ENCODE measurements at places on chromosomes 4 and X.
A peak's percentile ranks its signal among the peaks of the same experiment; 100 is the strongest.

GRCh38 chrX:76159453-76159852 lies 13.4 kb upstream of the PBDC1 start:
- no peak for DNase-seq

DNA sequence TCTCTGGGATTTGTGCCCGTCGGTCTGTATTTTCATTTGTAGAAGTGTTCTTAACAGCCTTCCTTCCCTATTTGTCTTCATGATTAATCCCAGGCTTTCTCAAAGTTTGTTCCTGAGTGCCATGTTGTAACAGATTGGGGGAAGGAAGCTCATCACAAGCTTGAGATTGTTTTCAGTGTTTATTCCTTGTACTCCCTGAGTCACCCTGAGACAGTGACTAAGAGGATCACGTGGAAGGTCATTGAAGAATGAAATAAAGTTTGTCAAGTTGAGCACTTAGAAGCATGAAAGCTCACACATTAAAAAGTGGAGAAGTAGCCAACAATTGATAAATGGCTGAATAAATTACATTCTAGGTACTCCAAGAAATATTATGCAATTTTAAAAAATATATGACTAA lies 153.5 kb upstream of the FAM241A start:
- DNase-seq: peak; percentile 96

DNA sequence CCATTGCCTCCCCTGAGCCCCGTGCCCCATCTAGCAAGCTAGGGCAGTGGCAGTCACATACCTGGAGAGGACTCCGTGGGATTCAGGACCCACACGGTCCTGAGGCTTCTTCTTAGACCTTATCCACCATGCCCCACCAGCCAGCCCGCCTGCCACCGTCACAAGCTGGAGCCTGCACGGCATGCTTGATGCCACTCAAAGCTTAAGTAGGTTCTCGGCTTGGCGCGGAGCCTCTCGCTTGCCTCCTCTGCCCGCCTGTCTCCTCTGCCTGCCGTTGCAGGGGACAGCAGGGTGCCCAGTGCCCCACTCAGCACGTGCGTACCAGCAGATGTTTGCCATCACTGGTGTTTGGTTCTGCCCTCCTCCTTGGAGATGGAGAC lies 14.1 kb downstream of the PSAPL1 start:
- DNase-seq: no peak

- DNase-seq: no peak
Measured at GRCh38 chr4:176791591-176792325, 964 bp downstream of the VEGFC start.

GRCh38 chr4:106652095-106652494 lies 283.5 kb upstream of the GIMD1 start:
- no peak for DNase-seq

DNA sequence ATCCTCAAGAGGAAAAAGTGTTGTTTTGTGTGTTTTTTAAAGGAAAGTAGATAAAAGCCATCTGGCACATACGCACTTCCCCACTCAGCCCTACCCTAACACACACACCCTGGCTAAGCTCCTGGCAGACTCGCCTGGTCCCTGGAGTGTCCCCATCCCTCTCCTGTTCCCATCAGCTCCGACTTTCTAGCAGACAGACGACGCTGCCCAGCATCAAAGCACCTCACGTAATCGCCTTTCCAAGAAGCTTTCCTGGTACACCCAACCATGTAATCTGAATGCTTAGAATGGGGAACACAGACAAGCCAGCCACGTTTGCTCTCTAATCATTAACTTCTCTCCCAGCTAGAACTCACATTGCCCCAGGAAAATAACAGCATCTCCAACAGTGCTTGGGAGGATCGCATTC lies 116.2 kb downstream of the AFAP1 start:
- no peak for DNase-seq

- DNase-seq: no peak
Measured at GRCh38 chrX:145549496-145549895, 268.1 kb upstream of the SLITRK2 start.

GRCh38 chr4:83125738-83126141 lies 11.2 kb upstream of the PLAC8 start:
- no peak for DNase-seq

DNA sequence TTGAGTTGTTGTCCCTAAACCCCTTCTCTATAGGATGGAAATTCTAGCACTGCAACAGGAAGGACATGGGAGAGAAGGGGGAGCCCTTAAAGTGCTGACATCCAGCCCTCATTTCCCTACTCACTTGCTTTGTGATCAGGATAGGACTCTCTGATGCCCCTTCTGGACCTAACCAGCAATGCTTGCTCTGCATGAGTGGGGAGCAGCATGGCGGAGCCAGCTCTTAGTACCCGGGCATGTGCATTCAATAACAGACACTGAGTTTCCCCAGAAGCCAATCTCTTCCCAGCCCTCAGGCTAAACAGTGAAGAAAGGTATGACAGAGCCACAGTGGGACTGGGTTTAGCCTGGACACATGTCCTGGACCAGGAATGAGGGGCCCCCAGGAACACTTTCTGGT lies 14.0 kb downstream of the SOD3 start:
- no peak for DNase-seq

GRCh38 chr4:8437281-8437680 lies 3.2 kb downstream of the ACOX3 start:
- no peak for DNase-seq

DNA sequence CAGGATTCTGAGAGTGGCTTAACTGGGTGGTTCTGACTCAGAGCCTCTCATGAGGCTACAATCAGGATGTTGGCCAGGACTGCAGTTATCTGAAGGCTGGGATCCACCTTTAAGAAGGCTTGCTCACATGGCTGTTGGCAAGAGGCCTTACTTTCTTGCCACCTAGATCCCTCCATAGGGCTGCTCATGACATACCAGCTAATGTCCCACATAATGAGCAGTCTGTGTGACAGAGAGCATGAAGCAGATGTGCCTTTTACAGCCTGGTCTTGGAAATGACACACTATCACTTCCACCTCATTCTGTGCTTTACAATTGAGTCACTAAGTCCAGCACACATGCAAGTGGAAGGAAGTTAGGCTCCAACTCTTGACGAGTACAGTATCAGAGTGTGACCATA lies 4.3 kb upstream of the RBM3 start:
- no peak for DNase-seq

GRCh38 chr4:147368948-147369347 lies 111.9 kb upstream of the EDNRA start:
- DNase-seq: no peak

DNA sequence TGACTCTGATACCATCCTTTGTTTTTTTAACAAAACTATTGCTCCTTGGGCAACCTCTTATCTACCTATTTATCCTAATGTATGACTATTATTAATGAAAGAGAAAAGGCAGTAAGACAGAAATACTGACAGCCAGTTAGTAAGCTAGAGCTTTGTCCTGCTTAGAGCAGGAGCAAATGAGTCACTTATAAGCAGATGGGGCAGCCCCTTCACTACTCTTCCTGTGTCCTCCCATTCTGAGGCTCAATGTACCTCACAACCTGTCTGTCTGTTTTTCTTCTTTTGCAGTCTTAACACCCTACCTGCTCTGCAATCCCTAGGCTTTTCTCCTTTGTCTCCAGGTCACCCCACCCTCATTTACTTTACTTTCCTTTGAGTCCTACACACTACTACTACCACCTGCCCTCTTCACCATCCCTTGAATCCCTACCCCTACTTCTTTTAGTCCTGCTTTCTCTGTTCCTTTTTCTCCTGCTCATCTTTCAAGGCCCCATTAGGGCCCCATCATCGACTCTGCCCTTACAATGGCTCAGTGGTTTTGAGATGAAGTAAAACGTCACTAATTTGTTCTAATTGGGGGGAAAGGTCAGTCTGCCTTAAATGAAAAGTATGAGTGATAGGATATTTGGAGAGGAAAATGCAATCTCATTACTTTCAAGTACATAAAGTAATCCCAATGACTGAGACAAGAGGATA lies 294.3 kb downstream of the GUCY2F start:
- DNase-seq: no peak

DNA sequence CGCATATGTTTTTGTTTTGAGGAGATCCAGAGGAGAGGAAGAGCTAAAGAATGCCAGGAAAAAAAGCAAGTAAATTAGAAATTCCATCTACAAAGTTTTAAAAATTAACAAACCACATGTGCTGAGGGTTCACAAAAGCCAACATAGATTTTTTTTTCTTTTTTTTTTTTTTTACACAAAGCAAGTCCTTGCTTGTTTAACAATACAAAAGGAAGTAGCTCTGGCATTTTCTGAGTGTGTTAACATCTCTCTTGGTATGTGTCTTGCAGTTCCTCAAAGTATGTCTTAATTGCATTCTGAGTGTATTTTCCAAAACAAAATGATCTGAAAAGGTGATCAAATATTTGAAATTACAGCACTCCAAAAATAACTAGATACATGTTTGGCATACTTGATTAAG lies 1682.7 kb upstream of the AGA start:
- no peak for DNase-seq

- DNase-seq: no peak
Measured at GRCh38 chr4:42927946-42928345, 35.4 kb downstream of the GRXCR1 start.

GRCh38 chrX:53556868-53557267 lies 122.7 kb upstream of the HSD17B10 start:
- DNase-seq: no peak

- no peak for DNase-seq
Measured at GRCh38 chr4:56469489-56470210, 2.2 kb downstream of the SRP72 start.

DNA sequence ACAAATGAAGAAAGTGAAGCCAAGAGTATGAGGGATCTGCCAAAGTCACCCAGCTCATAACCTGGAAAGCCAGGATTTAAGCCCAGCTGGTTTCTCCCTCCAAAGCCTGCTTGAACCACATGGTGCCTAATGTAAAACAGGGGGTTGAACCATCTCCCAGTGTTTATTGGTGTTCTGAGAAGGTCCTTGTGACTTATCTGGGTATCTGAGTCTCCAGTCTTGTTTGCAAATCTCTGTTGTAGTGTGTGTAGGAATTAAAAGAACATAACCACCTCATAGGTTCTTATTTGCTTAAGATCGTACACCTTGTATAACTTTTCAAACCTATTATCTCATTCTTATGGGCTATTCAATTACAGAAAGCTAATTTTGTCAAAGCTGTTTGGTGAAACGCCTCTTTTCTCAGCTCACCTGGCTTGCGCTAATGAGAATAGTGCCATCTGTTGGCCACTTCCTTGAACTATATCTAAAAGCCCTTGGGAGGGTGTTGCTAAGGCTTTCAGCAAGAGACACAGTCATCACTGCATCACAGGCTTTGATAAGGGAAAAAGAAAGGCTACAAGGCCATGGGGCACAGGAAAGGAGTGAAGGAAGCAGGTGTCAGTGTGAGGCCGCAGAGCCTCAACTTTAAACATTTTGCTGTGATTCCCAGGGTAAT lies 34.0 kb downstream of the ETDB start:
- peak; percentile 55 for DNase-seq

- DNase-seq: peak; percentile 76
Measured at GRCh38 chr4:175346376-175346775, 428.2 kb downstream of the ADAM29 start.

GRCh38 chr4:137707626-137708025 lies 175.3 kb upstream of the PCDH18 start:
- DNase-seq: no peak

DNA sequence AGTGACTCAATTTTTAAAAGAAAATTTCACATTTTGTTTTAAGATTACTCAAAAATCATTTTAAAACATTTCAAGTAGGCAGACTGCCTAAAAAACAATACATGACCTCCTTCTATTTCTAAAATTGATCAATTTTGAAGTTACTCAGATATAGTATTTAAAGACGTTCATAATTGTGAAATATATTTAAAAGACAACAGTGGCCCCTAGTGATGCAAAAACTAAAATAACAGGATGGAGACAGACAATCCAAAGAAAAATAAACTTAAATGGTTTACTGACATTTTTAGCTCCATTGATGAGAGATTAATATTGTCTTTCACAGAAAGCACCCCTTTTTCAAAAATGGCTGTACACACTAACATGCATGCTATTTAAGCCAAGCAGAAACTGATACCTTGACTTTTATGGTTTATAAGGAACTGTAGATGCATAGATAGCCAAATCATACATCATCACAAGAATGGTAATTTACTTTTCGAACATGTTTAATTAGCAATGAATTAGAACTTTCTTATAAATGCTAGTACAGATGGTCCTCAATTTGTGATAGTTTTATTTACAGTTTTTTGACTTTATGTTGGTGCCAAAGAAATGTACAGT lies 69.8 kb upstream of the FAT4 start:
- peak; percentile 21 for DNase-seq

- DNase-seq: no peak
Measured at GRCh38 chrX:38038501-38038900, 32.1 kb downstream of the SYTL5 start.
